Stimulated activated CD8-positive, alpha-beta memory T cell treated with anti-CD3 and anti-CD28 coated beads, Interleukin-4, amount 100 ng/mL, for 24 hours (primary cell): ENCODE measurements at places on chromosomes 11 and 22.

- no peak for DNase-seq
Measured at GRCh38 chr11:93468290-93468689, 74.9 kb downstream of the SMCO4 start.

DNA sequence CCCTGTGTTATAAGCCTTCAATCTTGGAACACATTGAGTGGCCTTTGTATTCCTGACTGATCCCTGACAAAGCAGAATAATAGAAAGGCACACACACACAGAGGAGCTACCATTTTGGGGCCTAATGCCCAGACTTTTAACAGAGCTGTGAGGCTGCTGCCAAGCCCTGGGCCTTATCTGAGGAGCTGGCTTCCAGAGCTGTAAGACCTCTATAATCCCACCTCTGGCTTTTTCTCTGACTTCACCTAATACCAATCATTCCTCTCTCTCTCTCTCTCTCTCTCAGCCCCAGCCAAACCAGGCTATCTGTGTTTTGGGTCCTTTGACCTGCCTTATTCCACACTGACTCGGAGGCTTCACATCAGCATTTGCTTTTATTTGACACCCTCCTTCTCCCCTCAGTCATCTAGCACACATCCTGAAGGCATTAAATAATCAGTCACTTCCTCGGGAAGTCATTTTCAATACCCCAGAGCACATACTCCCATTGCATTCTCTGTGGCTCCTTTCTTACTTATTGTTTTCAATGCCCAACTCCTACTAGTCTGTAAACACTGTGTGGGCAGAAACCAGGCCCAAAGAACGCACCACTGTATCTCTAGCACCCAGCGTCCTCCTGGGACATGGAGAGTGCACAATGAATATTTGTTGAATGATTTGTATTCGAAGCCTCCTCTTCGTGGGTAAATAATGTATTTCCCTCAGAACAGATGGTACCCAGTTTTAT is 21.2 kb upstream of the TRIM44 start:
- no peak for DNase-seq

- no peak for DNase-seq
Measured at GRCh38 chr11:121235057-121235456, 57.5 kb upstream of the SC5D start.

- DNase-seq = no peak
Measured at GRCh38 chr22:38924347-38924952, 33.0 kb upstream of the APOBEC3A start.

GRCh38 chr11:28539239-28540030 is 431.2 kb downstream of the METTL15 start:
- DNase-seq = no peak
